ENCODE measurements at places on chromosomes 6 and 20.

GRCh38 chr6:19204445-19204844 is 632.7 kb upstream of the ID4 start:
- DNase-seq, result no peak

GRCh38 chr6:10890151-10890550 is 3.3 kb downstream of the SYCP2L start:
- no peak for DNase-seq

DNA sequence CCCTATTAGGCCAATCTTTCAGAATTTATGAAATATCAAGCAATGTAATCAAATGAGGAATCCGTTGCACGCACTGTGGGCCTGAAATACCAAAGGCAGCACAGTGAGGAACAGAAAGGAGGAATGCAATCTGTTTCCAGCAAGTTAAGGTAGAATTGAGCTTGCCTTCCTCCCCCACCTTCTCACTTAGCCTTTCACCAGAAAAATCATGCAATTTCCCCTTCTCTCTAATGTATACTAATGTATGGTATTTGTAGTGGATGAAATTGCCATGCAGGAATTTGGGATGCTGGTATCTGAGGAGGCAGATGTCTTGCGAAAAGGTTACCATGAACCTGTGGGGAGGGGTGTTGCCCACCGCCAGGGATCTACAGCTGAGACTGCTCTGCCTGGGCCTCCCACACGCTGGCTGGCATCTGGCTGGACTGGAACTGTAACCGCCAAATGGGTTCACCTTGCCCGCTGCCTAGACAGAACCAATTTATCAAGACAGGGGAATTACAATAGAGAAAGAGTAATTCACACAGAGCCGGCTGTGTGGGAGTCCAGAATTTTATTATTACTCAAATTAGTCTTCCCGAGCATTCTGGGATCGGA is 222.4 kb upstream of the MYLIP start:
- DNase-seq, result no peak

DNA sequence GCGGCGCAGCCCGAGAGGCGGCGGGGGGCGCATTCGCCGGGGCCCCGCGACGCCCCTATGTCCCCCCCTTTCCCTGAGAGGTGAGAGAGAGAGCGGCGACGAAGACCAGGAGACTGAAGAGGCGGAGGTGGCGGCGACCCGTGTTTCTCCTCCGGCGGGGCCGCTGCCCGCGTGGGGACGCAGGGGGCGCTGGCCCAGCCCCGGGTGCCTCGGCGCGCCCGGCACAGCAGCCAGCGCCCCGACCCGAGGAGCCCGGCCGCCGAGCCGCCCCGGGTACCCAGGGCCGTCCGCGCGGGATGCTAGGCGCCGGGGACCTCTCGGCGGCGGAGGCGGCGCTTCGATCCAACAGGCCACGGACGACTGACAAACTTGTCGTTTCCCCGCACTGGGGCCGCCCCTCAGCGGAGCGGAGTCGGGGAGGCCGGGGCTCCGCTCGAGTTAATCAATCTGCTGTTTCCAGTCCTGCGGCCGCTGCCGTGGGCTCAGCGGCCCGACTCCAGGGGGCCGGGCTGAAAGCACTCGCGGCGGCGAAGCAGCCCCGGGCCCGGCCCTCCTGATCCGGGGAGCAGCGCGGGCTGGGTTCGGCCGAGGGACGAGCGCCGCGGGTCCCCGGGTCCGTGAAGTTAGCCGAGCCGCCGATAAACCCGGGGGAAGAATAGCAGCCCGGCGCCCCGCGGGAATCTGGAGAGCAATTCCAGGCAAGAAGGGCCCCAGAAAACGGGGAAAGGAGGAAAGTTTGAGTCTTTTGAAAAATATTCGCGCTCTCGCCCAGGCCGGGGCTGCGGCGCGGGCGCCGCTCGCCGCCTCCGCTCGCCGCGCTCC is 631 bp downstream of the MDGA1 start:
- DNase-seq, result peak; percentile 48

- no peak for DNase-seq
Observed at GRCh38 chr6:106981926-106982325, 7.4 kb upstream of the CD24 start.

DNA sequence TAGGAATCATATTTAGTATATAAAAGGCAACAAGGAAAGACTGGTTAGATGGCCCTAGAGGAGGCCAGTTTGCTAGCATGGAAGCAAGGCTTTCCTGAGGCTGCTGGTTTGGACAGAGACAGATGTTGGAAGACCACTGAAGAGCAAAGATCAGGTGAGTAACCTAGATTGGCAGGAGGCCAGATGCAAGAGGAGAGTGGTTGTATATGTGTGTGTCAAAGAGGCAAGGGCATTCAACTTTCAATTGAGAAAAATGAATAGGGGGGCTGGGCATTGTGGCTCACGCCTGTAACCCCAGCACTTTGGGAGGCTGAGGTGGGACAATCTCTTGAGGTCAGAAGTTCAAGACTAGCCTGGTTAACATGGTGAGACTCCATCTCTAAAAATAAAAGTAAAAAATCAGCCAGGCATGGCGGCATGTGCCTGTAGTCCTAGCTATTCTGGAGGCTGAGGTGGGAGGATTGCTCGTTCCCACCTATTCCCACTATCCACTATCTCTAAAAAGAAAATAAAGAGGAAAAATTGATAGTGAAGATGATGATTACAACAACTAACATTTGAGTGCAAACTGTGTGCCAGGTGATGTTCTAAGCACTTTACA is 79.8 kb downstream of the PRDM1 start:
- no peak for DNase-seq

DNA sequence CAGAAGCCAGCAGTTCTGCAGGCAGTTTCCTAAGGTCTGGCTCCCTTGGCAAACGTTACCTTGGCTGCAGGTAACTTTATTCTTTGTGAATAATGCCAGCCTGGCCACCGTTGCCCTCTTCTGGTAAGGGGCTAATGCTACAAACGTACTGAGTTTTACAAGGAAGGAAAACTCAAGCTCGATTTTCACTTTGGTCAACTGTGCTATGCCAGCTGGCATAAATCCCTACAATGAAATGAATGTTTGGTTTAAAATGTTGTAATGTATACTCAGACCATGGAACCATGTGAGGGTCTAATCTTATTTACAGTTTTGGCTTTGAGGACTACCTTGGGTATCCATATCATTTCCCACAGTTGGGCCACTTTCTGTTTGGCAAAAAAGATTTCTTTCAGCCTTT is 101.4 kb downstream of the SLX4IP start:
- DNase-seq, result no peak

- no peak for DNase-seq
Observed at GRCh38 chr6:8231956-8232355, 129.6 kb upstream of the EEF1E1 start.

DNA sequence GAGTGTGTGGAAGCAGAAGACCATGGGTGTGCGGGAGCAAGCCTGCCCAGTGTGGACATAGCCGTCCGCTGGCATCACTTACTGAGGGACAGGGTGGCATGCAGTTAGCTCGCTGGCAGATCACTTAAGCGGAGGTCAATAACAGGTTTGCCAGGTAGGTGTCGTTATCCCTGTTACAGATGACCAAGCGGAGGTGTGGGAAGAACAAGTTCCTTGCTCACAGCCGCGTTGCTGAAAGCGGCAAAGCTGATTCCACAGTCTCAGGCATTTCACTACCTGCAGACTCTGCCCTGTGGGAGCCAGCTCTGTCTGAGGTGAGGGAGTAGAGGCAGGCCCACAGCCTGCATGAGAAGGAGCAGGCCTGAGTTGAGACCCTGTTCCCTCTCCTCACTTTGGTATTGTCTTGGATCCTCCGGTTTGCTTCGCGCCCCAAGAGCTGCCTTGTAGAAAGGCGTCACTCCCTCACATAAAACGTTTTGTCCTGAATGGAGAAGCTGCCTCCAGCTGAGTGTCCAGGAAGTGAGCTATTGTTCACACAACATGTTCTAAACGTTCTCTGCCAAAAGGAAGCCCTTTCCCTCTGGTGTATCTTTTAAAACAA is 96.9 kb downstream of the TCP11 start:
- DNase-seq, result no peak

DNA sequence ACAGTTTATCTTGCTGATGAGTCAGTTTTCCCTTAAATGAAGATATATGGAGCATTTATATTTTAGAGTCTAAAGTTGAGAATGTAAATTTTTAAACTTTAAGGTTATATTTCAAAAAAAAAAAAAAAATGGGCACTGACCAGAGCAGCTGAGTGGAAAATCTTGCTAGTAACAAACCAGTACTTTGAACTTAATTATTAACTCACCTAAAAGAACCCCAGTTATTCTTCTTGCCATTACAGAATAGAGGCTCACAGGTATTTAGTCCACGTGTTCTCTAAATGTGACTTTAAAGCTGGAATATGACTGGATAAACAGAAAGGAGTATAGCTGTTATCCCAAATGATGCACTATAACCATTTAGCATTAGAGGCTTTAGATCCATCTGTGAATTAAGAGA is 178.4 kb downstream of the COL9A1 start:
- no peak for DNase-seq

GRCh38 chr6:13527671-13528056 is 40.3 kb upstream of the GFOD1 start:
- no peak for DNase-seq

DNA sequence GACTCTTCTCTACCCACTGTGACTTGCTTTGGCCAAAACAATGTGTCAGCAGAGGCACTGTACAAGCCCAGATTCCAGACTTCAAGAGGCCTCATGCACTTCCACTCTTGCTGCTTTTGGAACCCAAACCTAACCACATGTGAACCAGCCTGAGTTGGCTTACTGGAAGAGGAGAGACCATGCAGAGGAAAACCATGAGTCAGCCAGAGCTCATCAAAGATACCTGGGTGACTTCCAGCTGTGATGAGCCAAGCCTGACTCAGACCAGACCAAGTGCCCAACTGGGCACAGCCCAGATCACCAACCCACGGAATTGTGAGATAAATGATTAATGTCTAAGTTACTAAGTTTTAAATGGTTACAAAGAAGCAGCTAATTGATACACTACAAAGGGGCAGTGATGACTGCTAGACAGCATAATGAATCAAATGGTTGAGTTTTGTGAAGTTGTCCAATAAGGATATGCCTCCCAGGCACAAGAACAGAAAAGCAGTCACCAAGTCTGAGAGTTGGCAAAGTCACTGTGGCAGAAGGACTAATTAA is 16.2 kb upstream of the BEND6 start:
- DNase-seq, result no peak

DNA sequence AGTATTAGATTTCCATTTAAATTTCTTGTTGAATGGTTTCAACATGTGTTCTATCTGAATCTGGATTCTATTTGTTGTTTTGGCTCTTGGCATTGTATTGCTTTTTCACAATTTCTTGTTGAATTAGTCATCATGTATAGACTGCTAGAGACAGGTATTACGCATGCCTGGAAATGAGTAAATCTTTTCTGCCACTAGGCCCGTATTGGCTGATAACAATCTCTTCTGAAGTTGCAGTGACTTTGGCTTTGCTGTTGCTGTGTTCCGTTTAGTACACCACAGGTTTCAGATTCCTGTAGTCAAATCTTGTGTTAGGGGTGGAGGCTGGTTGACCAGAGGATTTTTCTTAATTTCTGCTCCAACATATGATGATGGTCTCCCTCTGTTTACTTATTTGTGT is 1339.4 kb downstream of the GRIK2 start:
- DNase-seq, result no peak

All from CD4-positive, alpha-beta memory T cell (primary cell).